Stimulated activated CD8-positive, alpha-beta memory T cell treated with anti-CD3 and anti-CD28 coated beads, Interleukin-4, amount 100 ng/mL, for 24 hours (primary cell): ENCODE measurements at places on chromosomes 1 and 21.
A peak's percentile ranks its signal among the peaks of the same experiment; 100 is the strongest.

GRCh38 chr1:110672001-110672752, 2.6 kb downstream of the KCNA3 start:
- peak; percentile 50 for DNase-seq

DNA sequence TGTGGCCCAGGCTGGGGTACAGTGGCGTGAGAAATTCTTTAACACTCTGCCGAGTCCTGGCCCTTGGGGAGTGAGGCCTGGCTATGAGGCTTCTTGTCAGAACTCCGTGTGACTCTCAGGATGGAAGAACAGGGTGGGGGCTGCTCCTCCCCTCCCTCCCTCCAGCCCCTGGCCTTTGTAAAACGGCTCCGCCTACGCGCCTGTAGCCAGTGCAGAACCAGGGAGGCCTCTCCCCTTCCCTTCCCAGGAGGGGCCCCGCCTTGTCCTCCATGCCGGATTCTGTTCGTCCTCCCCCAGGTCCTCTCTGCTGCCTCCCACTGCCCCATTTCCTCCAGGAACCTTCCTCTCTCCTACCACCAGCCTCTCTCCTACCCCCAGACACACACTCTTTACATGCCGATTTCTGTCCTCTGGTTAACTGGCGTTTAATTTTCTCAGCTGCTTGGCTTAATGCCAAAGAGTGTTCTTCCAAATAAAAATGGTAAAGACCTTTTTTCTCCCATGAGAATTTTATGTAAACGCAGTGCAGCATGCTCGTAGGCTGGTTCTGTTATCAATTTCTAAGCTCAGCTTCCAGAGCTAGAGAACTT, 21.0 kb downstream of the PDE9A start:
- DNase-seq: no peak

DNA sequence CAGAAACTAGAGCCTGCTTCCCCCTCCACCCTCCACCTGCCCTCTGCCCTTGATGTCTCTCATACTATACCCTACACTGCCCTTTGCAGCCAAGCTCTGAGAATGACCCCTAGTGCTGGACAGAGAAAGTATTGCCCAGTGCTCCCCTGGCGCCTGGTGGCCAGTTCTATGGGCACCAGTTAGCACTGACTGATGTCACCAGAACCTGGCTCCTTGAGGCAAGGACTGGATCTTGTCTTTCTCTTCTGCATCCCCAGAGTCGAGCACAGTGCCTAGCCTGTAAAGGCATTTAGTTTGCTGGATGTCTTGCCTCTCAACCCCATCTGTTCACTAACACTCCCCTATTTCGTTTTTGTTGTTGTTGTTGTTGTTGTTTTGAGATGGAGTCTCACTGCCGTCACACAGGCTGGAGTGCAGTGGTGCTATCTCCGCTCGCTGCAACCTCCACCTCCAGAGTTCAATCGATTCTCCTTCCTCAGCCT, 5.9 kb downstream of the PHLDA3 start:
- no peak for DNase-seq

DNA sequence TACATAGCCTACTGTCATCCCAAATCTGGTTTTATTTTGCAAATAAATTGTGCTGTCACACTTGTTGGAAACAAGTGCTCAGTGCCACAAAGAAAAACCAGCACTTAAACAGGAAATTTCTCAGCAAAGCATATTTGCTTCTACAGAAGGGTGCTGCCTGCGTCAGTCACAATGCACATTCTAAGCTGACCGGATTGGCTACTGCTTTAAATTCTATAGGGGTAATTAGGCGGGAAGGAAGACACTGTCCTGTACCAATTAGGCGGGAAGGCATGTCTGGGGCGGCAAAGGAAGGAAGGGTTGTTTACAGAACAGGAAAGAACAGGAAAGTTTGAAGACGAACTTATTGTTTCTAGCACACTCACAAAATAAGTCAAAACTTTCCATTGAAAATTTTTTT, 2.8 kb downstream of the IFI16 start:
- no peak for DNase-seq

- DNase-seq: no peak
Measured at GRCh38 chr1:164296172-164296571, 262.8 kb upstream of the PBX1 start.

- no peak for DNase-seq
Measured at GRCh38 chr1:33334081-33334552, 13.2 kb upstream of the A3GALT2 start.

DNA sequence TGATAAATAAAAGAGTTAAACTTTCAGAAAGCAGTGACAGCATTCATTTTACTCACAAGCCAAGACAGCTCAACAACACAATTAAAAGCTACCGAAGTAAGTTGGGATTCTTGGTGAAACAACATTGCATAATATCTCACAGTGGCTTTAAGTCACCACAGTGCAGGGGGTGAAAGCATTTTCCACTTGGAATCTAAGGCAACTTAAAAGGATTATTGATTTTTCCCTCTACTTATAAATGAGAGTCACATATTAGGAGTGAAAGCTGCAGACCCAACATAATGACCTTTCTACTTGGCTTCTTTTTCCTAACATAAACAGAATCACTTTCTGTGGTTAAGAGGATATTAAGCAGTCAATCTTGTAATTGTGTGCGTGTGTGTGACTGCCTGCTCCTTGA, 536.6 kb upstream of the CXADR start:
- no peak for DNase-seq

- DNase-seq: no peak
Measured at GRCh38 chr21:16571594-16571993, 841.8 kb downstream of the USP25 start.

DNA sequence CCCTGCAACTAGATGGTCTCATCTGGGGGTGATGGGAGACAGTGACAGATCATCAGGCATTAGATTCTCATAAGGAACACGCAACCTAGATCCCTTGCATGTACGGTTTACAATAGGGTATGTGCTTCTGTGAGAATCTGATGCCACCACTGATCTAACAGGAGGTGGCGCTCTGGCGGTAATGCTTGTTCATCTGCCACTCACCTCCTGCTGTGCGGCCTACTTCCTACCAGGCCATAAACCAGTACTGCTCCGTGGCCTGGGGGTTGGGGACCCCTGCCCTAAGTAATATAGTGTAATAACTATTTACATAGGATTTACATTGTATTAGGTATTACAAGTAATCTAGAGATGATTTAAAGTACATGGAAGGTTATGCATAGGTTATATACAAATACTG, 134.9 kb downstream of the CLEC20A start:
- no peak for DNase-seq

DNA sequence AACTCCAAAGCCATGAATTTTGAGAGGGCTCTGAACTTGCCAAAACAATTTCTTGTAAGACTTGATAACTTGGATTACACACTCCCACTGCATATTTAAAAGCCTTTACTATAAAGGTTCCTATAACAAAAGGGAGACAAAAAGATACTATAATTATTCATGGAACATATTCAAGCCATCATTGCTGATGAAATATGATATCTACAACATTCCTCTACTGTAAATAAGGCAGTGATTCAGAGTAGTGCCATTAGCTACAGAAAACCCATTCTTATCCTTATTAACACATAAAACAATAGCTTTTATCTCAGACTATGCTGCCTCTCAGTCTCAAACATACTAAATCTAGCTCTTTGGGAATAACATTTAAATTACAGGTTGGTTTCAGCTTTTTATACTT, 675.5 kb upstream of the CXADR start:
- no peak for DNase-seq

GRCh38 chr1:115676498-115677181, 34.9 kb downstream of the VANGL1 start:
- DNase-seq: no peak

- no peak for DNase-seq
Measured at GRCh38 chr1:8427986-8428385, 110.1 kb downstream of the SLC45A1 start.

DNA sequence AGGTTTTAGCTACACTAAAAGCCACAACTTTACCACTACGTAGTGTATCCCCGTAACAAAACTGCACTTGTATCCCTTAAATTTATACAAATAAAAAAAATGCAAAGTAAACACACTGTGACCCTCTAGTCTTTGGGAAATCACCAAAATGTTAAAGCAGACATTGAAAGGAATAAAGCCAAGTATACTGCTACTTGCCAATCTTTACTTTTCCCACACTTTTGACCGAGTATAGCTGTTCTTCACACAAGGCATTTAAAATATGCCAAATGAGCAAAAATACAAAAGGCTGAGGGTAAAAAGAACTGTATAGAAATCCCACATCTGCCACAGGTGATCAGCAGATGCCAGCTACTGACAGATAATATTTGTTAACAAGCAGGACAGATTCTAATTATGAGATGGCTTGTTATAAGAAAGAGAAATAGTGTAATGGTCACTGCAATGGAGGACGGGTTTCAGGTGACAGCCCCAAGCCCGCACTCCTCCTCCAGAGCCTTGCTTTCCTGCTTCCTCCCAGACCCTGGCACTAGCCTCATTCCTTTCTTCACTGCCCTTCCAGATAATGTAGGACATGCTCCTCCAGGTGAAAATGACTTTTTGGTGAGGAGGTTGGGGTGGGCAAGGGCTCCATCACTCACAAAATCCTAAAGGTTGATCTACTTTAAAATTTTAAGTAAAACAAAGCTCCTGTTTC, 18.1 kb downstream of the KCNT2 start:
- DNase-seq: no peak

DNA sequence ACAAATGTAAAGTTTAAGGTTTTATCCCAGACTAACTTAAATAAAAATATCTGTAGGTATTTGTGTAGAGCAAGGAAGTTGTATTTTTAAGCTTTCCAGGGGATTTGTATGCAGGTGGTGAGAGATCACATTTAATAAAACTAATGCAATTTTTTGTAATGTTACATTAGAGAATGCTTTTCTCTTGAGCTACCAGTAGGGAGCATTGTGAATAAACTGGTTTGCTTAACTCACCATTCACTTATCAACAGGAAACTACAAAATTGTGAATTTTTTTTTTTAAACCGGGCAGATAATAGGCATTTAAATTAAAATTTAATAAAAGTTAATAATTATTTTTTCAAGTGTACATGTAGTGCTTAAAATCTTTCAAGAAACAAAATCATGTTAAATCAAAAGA, 78.6 kb downstream of the IVNS1ABP start:
- DNase-seq: no peak

- DNase-seq: no peak
Measured at GRCh38 chr21:29219165-29219770, 79.5 kb upstream of the BACH1 start.

DNA sequence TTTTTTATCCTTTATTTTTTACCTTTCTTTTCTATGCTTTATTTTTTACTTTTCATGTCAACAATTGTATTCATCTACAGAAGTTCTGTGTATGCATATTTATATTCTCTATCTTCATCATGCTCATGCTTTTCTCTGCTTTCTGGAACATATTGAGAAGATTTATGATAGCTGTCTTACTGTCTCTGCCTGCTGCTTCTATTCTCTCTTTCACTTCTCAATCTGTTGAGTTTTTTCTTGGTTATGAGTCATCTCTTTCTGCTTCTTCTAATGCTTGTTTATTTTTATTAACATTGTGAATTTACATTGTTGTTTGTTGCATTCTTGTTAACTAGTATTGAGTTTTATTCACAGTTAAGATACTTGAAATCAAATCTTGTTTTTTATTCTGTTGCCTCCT, 22.6 kb downstream of the F5 start:
- DNase-seq: no peak

DNA sequence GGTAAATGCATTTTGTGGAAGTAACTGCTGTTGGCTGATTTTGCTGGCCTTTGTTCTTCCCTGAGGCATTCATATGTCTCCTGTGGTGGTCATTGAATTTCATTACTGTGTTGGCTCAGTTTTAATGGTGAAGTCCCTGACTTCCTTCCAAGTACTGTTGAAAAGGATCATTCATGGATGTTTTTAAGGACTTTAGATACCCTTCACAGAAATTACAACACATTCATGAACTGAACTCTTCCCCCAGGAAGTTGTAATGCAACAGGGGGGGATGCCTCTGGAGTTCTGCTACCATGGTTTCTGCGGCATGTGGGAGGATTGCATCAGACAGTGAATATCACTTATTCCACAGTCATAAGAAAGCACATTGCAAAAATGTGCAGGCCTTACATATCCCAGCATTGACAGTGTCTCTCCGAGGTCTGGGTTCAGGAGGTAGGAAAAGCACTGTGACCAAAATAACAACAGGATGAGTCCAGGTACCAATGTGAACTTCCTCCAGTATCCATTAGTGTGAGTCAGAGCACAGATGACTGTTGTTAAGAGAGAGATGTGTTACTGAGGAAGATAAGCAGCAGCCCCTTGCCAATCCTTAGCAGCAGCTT, 2.1 kb upstream of the RAB3GAP2 start:
- DNase-seq: no peak

- no peak for DNase-seq
Measured at GRCh38 chr1:243495442-243496186, 239.8 kb downstream of the SDCCAG8 start.

- DNase-seq: no peak
Measured at GRCh38 chr1:12006167-12006921, 13.0 kb upstream of the MIIP start.

DNA sequence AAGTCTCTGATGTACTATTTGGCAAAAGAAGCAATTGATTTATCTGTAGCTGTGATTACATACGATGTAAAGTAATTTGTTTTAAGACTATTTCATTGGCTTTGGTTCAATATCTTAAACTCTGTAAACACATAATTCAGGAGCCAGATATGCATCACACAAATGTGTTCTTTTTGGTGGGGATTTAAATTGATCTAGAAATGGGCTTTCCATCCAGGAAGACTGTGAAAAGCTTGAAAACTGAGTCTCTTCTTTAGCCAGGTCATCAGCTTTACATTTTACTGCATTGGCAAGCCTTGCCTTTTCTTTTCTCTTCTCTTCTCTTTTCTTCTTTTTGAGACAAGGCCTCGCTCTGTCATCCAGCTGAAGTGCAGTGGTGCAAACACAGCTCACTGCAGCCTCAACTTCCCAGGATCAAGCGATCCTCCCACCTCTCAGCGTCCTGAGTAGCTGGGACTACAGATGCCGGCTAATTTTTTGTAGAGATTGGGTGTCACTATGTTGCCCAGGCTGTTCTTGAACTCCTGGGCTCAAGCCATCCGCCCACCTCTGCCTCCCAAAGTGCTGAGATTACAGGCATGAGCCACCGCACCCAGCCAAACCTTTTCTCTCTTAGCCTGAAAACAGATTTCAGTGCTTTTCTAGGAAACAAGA, 1.4 kb downstream of the RCAN3 start:
- no peak for DNase-seq

GRCh38 chr1:212238552-212238951, 46.7 kb upstream of the PPP2R5A start:
- no peak for DNase-seq

DNA sequence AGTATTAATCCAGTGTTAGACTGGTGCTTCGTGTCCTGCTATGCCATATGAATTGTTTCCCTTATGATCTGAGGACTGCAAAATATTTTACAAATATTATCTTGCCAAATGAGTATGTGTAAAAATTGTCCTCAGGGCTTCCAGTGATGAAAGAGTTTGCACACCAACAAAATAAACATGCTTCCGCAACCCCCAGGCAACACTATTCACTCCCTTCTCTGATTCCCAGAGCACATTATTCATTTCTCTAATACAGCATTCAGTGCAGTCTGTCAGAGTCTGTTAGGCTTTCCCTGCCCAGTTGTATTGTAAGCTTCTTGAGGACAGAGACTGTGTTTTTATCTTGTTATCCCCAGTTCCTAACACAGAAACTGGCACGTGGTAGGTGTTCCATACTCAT, 409.9 kb upstream of the C1orf87 start:
- no peak for DNase-seq

- no peak for DNase-seq
Measured at GRCh38 chr1:109716121-109716520, 4.1 kb downstream of the GSTM5 start.

- DNase-seq: no peak
Measured at GRCh38 chr1:59092126-59092525, 204.8 kb upstream of the FGGY start.

- no peak for DNase-seq
Measured at GRCh38 chr1:91821126-91821868, 64.7 kb downstream of the TGFBR3 start.

GRCh38 chr1:228241259-228241658, 33.4 kb downstream of the OBSCN start:
- DNase-seq: no peak
